ENCODE measurements at places on chromosomes 7 and 10.
A peak's percentile ranks its signal among the peaks of the same experiment; 100 is the strongest.

- no peak for DNase-seq
These were observed 153.2 kb downstream of the MAD1L1 start for GRCh38 chr7:2079332-2080059.

- DNase-seq, result no peak
These were observed 122.1 kb downstream of the GRID1 start for GRCh38 chr10:86244297-86245014.

DNA sequence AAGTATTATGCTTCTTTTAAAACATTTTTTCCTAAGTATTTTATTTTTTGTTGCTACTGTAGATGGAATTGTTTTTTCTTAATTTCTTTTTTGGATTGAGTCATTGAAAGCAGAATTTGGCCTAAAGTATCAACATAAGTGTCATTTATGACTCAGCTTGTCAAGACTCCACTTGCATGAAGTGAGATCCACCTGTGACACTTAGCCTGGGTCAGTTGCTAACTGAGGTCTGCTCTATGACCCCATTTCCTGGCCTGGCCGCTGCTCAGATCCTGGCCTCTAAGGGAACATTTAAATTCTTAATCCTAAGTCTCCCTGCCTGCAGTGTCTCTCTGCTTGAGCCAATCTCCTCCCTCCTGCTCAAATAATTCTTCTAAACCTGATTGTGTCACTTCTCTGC lies 35.5 kb downstream of the TMEM270 start:
- DNase-seq, result no peak

DNA sequence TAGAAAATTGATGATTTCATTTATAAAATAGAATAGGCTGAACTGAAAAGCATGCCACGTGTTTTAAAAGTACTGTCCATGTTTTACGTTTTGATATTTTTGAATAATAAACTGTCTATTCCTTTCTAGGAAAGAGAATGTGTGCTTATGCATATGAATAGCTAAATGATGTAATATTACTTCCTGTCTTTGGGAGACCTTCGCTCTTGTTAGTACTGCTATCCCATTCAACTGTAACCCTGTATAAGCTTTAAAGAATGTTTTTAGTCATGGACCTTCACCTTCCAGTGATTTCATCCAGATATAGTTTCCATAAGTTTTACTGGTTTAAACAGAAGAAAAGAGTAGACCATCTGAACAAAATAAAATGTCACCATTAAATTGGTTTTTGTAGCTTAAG lies 274.4 kb upstream of the SEMA3A start:
- no peak for DNase-seq

GRCh38 chr7:158491094-158491493 lies 96.5 kb downstream of the PTPRN2 start:
- DNase-seq, result no peak

DNA sequence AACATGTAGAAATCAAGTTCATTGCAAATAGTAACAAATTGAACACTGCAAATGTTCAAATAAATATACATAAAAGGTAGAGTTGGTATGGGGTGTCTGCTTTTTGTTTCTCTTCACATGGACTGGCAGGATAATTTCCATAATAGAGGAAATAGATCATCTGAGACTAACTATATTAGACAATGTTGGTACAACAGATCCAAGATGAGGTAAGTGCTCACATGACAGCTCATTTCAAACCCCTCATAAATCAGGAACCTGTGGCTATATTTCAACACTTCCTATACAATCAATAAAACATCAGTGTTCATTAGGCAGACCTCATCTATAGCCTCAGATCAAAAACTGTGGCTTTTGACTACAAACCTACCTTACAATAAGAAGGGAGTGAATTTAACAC lies 469.1 kb downstream of the GRM8 start:
- DNase-seq, result no peak

- no peak for DNase-seq
These were observed 34.7 kb upstream of the KMT2E start for GRCh38 chr7:104979167-104979841.

- no peak for DNase-seq
These were observed 1.8 kb downstream of the PRKCQ start for GRCh38 chr10:6578251-6578771.

DNA sequence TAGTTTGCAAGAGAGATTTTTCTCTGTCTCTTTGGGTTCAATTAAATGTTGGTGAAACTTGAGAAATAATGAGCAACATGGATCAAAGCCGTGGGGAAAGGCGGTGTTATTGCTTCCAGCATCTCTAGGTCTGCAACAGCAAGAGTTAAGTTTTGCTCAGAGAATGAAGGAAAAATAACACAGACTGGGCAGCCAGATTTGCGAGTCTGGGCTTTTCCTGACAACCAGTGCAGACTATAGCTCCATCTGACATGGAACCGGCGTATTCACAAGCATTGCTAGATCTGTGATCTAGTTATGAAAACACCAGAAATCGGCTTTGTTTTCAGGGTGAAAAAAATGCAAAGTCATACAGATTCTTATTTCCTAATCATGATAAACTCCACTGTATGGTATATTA lies 110.4 kb downstream of the CAMK1D start:
- no peak for DNase-seq

GRCh38 chr7:112286250-112287086 lies 80.0 kb downstream of the ZNF277 start:
- no peak for DNase-seq

DNA sequence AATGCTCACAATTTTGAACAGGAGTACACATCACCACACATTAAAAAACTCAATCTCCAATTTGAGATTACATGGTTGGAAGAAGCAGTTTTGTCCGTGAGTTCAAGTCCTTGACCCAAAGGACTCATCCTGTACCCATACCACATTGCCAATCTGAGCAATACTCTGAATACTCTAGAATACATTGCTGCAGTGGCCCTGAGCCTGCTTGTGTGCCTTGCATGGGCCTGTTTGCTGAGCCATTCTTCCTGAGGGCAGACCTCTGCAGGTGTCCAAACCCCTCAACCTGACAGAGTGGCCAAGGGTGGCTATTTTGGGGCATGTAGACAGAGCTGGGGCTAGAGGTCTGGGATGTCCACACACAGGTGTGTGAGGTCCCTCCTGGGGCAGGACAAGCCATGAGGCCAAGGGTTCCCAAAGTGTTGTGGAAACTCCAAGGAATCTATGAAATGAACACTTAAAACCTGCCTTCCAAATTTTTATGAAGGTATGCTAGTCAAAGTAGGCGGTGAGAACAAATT lies 15.5 kb downstream of the AGMO start:
- DNase-seq, result no peak

GRCh38 chr10:21326594-21327288 lies 198.7 kb downstream of the SKIDA1 start:
- no peak for DNase-seq

DNA sequence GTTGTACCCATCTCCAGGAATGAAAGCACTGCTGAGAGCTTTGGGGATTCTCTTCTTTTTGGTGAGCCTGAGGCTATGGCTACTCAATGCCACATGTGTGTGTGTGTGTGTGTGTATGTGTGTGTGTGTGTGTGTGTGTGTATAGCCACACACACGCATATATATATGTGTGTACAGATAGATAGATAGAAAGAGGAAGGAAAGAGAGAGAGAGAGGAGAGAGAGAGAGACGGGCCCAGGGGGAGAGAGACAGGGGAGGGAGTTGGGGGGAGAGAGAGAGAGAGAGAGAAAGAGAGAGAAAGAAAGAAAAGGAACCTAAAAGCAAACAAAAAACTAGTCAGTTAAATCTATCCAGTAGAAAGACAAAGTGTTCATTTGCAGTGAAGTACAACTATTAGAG lies 8.3 kb downstream of the SLC13A4 start:
- DNase-seq, result no peak

DNA sequence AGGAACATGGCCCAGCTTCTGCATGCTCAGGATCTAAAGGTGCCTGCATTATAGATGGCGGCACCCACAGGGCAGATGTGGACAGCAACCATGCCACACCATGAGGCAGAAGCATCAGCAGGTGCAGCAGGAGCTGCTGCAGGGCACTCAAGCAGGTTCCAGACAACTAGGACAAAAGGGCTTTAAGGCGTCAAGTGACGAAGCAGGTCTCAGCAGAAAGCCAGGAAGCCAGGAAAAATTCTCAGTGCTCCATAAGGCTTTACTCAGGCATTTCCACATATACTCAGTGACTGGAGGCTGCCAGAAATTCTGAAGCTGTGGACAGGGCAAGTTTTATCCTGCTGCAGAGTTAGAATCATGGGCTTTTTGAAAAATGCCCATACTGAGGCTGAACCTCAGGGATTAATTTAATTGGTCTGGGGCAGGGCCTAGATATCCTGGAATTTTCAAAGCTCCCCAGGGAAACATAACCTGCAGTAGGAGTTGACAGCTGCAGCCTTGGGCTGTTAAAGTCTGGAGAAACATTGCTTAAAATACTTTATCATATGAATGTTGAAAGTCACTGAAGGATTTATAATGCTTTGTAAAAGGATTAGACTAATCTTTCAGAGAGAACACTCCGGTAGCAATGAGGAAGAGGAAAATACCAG lies 68.1 kb upstream of the RNF148 start:
- DNase-seq, result no peak

- peak; percentile 38 for DNase-seq
These were observed 85.4 kb downstream of the ICA1 start for GRCh38 chr7:8176370-8177081.

DNA sequence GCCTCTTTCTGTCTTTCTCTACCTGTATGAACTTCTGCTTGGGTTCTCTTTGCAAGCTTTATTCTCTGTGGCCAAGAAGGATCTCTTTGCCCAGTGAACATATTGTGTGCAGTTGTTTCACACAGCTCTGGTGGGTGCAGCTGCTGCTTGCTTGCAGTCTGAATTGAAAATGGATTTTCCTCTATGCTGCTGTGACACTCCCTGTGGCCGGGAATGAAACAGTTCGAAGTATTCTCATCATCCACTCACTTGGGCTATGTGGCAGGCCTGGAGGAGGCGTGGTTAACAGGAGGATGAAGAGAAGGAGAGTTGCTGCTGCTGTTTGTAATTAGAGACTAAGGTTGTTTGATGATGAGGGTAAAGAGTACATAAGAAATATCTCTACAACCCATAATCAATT lies 28.4 kb upstream of the ITGA8 start:
- no peak for DNase-seq

DNA sequence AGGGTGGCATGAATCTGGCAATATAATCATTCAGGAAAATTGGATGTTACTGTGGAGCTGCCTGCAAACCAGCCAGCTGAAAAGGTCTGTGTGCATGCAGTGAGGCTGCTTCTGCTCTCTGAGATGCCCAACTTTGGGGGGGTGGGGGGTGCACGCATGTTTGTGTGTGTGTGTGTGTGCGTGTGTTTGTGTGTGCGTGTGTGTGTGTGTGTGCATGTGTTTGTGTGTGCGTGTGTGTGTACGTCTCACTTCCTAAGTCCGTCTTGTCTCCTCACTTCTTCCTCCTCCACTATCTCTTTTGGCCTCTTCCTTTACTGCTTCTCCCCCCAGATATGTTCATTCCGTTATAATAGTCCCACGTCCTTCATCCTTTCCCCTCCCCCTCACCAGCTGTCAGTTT lies 102.9 kb upstream of the MACROH2A2 start:
- no peak for DNase-seq

- DNase-seq, result no peak
These were observed 215.7 kb upstream of the HABP2 start for GRCh38 chr10:113337142-113337541.

DNA sequence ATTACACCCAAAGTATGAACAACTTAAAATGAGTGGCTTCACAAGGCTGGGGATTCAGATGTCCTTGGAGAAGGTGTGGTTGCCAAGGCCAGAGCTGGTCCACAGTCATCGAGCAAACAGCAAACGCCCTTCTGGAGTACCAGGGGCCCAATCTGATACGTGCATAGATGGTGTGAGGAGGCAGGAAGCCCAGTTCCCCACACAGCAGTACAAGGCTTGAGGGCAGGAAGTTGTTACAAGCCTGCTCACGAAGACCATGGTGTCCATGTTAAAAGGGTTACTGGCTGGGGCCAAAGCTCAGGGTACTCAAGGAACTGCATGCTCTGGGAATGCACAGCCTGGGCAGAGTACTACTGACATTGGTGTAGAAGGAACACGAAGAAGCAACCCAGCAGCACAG lies 4.6 kb upstream of the ANKRD26 start:
- no peak for DNase-seq

DNA sequence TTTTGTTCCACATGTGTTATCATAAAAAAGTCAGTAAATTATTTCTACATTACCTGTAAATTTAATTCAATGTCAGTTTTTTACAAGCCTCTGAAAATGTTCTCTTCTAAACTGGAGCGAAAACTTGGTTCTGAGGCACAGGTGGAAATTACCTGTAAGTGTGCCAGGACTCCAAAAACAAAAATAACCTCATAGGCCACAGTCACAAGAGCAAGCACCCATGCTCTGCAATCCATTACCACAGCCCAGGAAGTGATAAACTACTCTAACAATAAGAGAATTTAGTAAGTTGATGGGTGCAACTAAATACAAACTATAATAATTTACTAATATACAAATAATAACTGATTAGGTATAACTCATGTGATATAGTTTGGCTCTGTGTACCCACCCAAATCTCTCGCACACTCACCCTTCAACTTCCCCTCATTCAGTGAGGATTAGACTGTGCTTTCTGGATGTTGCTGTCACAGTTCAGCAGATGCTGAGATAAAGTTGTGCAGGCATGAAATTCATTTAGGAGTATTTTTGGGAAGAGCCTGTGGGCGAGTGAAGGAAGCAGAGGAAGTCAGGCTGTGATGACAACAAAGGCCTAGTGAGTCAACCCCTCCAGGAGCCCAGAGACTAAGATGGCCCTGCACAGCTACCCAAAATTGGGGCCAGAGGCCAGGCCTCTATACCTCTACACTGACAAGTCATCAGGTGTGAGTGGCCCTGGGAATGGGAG lies 16.3 kb upstream of the GIMAP6 start:
- DNase-seq, result no peak

DNA sequence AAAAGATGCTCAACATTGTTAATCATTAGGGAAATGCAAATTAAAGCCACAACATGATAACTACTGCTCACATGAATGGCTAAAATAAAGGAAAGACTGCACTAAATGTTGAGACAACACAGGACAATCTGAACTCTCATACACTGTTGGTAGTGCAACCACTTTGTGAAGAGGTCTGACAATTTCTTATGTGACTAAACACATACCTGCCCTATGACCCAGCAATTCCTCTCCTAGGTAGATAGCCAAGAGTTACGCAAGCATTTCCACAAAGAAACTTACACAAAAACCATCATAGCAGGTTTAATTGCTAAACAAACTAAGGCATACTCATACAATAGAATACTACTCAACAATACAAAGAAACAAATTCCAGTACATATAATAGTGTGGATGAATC lies 41.8 kb upstream of the HERPUD2 start:
- DNase-seq, result no peak

DNA sequence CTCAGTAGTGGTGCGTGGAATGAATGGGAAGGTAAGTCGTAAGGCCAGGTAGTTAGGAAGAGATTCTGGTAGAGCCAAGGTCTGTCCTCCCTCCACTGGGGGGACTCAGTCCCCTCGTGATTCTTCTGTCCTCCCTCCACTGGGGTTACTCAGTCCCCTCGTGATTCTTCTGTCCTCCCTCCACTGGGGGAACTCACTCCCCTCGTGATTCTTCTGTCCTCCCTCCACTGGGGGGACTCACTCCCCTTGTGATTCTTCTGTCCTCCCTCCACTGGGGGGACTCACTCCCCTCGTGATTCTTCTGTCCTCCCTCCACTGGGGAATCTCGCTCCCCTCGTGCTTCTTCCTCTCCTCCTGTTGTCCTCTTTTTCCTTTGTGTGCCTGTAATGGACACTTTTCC lies 125.1 kb downstream of the CELF2 start:
- no peak for DNase-seq

- DNase-seq, result no peak
These were observed 81.6 kb upstream of the ICA1 start for GRCh38 chr7:8343556-8343955.

GRCh38 chr7:157032644-157033482 lies 22.4 kb upstream of the MNX1 start:
- no peak for DNase-seq

GRCh38 chr7:22427104-22427503 lies 70.2 kb upstream of the RAPGEF5 start:
- no peak for DNase-seq

All from stimulated activated CD4-positive, alpha-beta T cell treated with anti-CD3 and anti-CD28 coated beads, Interleukin-15, amount 100 ng/mL, for 1 hour (primary cell).